Renal pelvis (tissue), 12 donors: ENCODE measurements at places on chromosomes 12 and 14.

- peak; percentile 57 for DNase-seq
Observed at GRCh38 chr12:121297435-121297991, 1.0 kb upstream of the CAMKK2 start.

- DNase-seq = no peak
Observed at GRCh38 chr12:104673696-104674482, 217.1 kb downstream of the CHST11 start.

GRCh38 chr12:3594966-3595365 lies 104.0 kb downstream of the PRMT8 start:
- no peak for DNase-seq

DNA sequence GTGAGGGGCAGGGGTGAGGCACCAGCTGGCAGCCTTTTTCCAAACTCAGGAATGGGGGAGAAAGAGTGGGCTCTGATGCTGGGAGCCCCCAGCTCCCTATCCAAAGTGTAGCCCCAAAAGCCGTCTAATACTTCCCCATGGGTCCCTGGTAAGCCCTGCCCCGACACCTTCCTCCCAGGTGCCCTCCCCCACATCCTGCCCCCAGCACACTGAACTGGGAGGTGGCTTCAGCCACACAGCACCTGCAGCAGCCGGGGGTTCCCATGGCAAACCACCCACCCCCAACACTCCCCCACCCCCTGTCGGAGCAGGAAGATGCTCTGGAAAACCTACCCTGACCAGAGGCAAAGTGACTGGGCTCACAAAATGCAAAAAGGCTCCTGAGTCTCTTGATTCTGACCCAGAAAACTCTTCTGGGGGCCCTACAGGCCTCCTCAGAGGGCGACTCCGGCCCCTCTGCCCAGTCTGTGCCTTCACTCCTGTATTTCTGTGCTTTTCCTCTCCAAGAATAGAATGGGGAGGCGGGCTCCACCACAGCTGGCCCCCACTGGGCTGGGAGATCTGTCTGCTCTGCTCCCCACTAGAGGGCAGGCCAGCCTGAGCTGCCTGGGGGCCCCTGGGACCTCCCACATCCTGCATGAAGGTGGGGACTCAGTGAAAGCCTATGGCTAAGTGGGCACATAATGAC lies 81.6 kb downstream of the ITPK1 start:
- no peak for DNase-seq

DNA sequence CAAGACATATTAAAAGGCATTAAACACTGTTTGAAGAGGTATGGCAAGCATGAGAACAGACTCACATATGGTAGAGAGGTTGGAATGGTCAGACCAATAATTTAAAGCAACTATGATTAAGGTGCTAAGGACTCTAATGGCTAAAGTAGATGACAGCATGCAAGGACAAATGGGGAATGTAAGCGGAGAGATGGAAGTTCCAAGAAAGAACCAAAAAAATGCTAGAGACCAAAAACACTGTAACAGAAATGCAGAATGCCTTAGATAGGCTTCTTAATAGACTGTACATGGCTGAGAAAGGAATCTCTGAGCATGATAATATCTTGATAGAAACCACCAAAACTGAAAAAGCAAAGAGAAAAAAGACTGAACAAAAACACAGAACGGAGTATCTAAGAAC lies 77.4 kb downstream of the RIN3 start:
- no peak for DNase-seq

GRCh38 chr12:92128612-92129011 lies 17.0 kb downstream of the BTG1 start:
- DNase-seq = no peak

DNA sequence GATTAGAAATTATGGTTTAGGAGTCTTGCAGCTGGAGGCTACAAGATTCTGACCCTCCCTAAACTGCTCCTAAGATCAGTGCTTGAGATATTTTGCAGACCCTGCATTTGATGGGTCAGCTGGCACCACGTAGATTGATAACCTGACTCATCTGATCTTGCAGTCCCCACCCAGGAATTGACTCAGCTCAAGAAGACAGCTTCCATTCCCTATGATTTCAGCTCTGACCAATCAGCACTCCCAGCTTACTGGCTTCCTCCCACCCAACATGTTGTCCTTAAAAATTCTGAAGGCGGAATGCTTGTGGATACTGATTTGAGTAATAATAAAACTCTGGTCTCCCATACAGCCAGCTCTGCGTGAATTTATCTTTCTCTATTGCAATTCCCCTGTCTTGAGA lies 23.2 kb upstream of the MTHFD1 start:
- no peak for DNase-seq

DNA sequence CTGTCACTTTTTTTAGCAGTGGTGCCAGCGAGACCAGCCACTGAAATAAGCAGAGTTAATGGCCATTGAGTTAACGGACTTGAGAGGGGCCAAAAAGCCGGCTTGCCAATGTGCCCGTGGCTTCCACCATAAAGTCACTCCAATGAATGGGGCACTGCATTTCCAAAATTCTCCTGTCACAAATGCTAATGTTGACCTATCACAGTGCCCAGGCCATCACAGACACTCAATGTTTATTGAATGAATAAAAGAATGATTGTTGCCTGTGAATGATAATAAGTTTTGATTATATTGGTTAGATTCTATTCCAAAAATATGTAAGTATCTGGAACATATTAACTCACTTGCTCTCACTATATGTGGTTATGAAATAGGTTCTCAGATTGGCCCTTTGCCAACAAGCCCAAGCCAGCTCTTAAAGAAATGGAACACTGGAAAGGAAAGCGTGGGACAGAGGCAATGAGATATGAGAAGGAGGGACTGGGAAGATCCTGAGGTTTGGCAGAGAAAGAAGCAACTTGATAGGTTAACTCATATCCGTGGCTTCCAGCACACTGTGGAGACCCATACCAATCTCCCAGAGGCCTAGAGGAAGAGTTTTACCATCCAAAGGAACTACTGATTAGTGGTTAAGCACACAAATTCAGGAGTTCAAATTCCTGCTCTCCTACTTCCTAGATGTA lies 108.7 kb downstream of the BTG1 start:
- no peak for DNase-seq

DNA sequence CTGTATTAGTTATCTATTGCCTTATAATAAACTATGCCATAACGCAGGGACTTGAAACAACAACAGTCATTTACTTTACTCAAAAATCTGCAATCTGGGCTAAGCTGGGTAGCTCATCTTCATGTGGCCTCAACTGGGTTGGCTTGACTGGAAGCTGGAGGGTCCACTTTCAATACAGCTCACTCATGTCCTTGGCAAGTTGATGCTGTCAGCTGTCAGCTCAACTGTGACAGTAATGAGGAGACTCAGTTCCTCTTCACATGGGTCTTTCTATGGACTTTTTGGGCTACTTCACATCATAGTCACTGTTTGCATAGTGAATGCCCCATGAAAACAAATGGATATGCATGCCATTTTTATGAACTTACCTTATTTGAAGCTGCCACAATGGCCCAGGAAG lies 33.6 kb upstream of the STRAP start:
- DNase-seq = no peak

DNA sequence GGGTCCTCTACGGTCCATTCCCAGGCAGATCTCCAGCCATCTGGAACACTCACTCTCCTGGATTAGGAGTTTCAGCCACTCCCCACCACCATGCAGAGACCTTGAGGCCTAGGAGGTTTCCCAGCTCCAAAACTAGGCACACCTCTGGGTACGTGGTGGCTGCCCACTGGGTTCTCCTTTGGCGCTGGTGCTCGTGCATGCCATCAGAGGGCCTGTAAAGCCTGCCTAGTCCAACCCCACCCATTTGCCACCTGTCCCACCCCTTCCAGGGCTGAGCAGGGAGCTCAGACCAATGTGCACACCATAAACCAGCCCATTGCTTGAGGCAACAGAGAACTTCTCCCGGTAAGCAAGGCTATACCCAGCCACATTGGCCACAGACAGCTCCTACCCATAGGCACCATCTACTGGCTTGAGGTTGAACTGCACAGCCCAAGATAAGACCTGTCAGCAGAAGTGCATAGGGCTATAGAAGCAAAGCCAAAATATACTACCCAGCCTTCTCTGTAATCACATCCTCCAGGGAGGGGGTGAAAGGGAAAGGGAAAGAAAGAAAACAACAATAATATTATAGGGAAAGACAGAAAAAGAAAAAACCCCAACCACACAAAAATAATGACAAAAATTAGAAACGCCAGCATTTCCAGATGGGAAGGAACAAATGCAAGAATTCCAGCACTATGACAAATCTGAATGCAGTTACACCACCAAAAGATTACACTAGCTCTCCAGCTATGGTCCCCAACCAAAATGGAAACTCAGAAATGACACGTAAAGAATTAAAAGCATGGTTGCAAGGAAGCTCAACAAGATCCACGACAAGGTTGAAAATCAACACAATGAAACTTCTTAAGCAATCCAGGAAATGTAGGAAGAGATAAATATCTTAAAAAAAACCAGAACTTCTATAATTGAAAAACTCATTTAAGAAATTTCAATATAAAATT lies 111.9 kb upstream of the CCDC175 start:
- DNase-seq = peak; percentile 31

- DNase-seq = no peak
Observed at GRCh38 chr12:68290126-68290525, 36.7 kb upstream of the IL22 start.

GRCh38 chr12:3950714-3951320 lies 77.6 kb upstream of the PARP11 start:
- no peak for DNase-seq

- no peak for DNase-seq
Observed at GRCh38 chr12:130337488-130338303, at the start of gene PIWIL1. Gene PIWIL1 (plus strand): TSS chr12:130337887. CDS start chr12:130342592, 4,705 bp downstream.

DNA sequence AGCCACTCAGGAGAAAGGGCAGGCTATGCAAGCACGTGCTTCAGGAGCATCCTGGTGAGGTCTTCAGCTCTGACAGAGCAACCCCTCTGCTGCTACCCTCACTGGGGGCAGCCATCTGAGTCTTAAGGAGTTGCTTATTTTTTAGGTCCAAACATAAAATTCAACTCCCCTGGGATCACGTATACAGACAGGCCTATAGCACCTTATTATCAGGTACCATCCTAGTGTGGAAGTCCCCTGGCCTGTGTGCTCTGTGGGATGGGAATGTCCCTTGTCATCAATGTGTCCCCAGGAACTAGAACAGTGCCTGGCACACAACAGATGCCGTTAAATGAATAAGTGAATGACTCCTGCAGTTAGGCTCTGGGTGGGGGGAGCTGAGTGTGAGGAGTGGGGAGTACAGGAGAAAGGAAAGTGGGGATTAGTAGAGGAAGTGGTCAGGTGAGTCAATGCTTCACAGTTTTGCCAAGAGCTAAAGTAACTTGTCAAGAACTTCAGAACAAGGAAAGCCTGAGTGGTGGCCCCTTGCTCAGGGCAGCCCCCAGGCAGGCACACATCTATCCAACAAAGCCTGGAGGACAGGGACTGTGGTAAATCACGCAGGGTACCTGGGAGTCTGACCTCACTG lies 33.5 kb downstream of the DAD1 start:
- no peak for DNase-seq

DNA sequence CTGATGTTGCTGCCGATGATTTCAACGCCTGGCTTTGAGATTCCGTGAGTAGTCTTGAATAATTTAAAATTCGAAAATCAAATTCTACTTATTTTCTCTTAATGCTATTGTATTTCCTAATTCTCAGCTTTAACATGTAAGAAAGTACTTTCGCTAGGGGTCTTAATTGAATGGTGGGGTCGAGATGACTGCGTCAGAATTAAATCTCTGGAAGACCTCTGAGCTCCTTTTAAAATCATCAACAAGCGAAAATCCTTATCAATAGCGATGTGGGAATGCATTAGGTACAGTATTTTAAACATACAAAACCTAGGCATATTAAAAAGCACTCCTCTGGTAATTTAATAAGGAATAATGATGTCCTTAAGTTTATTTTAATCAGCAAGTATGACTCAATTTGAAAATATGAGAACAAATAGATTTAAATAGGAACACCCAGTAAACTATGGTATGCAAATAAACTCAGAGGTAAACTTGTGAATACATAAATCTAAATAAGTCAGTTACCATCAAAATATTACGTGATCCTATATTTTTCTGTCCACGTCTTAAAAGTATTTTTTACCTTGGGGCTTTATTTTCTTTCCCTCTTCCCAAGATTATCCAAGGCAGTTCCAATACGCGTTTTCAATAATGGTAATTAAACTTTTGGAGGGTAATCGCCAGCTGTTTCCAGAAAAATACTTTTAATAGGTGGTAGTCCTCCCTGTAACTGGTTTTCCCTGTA lies 1.4 kb downstream of the FOXA1 start:
- DNase-seq = no peak

GRCh38 chr14:94562022-94562421 lies 780 bp downstream of the SERPINA4 start:
- no peak for DNase-seq

GRCh38 chr12:120856980-120857379 lies 47.2 kb downstream of the SPPL3 start:
- no peak for DNase-seq

DNA sequence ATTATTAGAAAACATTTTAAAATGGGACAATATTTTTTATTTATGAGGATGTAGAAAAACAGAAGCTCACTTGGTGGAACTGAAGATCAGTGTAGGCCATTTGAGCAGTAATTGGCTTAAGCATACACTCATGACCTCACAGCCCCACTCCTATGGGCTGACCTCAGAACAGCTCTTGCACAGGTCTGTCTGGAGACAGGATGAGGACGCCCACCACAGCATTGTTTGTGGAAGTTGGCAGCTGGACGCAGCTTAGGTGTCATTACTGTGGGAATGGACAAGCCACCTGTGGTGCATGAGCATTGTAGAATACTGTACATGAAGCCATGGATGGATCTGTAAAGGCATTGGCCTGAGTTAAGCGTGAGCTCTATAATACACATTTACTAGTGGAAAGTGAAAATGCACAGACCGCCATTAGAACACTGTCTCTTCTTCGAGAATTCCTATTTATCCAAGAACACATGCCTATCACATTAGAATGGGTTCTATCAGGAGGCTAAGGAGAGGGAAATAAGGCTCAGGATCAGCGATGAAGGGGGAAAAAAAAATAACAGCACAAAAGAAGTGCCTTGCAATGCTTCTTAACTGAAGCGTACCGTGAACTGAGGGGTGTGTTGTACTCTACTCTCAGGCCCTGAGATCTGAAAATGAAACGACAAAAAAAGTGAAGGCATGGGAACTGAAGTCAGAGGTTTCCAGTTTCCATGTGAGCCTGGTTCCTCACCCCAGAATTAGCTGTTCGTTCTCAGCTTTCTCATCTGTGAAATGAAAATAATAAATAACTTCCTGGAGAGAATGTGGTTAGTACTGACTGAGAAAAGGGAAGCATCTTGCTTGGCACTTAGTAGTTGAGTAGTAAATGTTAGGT lies 33.6 kb downstream of the KCNA1 start:
- no peak for DNase-seq
